ENCODE measurements at places on chromosomes 12 and 14.
A peak's percentile ranks its signal among the peaks of the same experiment; 100 is the strongest.

- DNase-seq: no peak
Observed at GRCh38 chr12:92469837-92470236, 233.0 kb upstream of the PLEKHG7 start.

DNA sequence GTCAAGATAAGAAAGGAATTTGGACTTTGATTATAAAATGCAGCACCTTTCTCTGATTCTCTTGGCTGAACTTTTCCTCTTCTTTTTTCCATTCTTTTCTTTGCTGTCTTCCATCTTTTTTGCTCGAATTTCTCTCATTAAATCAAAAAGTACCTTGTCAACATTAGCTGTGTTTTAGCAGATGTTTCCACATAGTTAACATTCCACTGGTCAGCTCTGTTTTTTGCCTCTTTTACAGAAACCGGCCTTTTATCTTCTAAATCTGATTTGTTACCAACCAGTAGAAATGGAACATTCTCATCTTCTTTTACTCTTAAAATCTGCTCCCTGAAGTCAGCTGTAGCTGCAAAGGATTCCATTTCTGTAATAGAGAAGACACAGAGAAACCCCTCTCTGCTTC, 71.1 kb upstream of the SYT1 start:
- DNase-seq: no peak

DNA sequence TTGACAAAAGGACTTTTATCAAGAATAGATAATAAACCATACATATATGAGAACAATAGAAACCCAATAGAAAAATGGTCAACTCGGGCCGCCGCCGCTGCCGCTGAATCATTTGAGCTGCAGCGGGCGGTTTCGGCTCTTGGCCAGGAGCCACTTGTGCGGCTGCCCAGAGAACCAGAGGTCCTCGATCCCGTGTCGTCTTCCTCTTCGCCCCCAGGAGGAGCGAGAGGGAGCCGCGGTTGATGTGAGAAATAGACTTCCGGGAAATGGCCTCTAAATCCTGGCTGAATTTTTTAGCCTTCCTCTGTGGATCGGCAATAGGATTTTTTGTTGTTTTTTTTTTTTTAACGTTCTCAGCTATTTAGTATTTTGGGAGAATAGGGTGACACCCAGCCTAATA, 44.8 kb downstream of the CPSF6 start:
- DNase-seq: peak; percentile 62

DNA sequence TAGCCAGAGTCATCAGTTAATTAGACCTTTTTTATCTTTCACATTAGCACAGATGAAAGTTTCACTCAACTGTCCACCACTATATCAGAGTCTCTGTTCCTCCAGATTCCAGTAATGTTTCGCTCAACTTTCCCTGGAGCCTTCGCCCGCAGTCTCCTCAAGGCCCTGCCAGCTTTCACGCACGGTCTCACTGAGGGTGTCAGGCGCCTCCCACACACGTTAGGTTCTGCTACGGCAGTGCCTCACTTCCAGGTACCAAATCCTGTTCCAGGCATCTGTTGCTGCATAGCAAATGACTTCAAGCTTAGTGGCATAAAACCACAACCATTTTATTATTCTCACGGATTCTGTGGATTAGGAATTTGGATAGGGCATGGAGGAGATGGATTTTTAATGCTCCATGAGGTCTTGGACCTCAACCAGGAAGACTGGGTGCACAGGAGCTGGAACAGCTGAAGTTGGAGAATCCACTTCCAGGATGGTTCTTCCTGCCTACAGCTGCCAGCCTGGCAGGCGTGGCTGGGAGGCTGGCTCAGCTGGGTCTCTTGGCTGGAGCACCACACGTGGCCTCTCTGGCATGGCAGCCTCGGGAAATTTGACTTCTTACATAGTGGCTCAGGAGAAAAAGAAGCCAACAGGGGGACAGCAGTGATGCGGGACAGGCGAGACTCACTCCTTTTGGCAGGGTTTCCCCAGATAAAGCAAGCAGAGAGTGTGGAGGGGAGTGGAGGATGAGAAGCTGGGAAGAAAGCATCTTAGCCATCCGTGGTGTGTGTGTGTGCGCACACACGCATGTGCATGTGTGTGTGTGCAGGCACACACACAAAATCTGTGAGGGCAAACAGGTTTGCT, 21.3 kb upstream of the BCDIN3D start:
- no peak for DNase-seq

DNA sequence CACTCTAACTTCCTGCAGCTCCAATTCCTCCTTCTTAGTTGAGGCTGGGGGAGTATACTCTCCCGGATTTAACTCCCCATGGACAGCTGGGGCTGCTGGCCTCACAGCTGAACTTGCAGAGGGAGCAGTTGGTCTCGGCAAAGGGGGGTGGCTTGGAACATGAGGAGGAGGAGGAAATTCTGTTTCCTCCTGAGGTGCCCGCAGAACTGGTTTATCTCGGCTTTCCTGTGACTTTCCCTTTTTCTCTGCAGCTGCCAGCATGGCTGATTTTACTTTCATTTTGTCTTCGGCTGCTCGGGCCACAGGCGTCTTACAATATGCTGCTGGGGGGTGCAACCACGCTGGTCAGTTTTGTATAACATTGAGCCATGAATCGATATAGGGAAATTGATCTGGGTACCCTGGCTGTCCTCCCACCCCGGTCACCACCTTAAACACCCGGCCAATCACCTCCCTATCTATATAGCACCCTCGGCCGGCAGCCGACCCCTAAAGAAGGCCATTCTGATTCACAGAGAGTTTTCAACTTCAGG, 1317.6 kb downstream of the TMEM121 start:
- peak; percentile 3 for DNase-seq

- DNase-seq: no peak
Observed at GRCh38 chr14:92224358-92224954, 98.5 kb upstream of the SLC24A4 start.

DNA sequence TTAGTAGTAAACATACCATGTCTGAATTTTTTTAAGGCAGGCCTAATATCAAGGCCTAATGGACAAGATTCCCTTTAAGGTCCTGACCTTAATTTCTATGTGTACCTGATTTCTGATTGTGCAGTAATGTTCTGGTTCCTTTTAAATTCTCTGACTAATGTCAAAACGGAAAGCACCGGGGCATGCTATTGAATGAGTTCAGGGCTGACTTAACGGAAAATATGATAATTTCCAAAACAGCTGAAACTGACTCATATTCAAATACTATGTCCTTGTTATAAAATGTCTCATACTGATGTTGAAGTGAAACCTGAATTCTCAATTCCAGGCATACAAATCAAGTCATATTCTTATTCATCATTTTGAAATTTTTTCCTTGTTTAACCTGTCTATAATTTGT, 6.7 kb downstream of the TAS2R43 start:
- no peak for DNase-seq

DNA sequence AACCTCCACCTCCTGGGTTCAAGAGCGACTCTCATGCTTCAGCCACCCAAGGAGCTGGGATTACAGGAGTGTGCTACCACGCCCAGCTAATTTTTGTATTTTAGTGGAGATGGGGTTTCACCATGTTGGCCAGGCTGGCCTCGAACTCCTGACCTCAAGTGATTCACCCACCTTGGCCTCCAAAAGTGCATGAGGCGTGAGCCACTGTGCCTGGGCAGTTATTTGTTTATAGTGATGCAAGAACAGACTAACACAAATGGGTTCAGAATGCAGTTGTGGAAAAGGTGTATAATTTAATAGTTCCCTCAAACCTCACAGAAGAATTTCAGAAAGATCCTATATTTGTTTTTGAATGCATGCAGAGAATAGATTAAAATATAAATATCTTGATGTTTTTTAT, 447.1 kb downstream of the ZFP36L1 start:
- no peak for DNase-seq

- peak; percentile 80 for DNase-seq
Observed at GRCh38 chr12:68932128-68932960, 627 bp downstream of the CPM start.

- no peak for DNase-seq
Observed at GRCh38 chr14:68145539-68145938, 326.0 kb downstream of the RAD51B start.

DNA sequence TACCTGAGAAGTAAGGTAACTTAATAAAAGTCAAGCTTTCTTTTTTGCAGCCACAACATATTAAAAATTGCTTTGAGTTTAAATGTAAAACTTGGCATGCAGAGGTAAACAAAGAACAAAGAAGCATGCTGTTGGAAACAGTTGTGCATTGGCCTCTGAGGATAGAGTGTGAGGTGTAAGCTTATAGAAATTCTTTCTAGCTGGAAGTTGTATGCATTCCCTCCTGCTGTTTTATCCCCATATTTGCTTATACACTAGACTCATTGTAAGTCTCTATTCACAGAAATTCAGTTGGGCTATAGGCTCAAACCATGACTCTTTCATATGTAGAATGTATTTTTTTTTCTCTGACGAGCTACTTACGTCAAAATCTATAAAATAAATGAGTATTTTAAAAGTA, 316.3 kb downstream of the SLC6A15 start:
- no peak for DNase-seq

DNA sequence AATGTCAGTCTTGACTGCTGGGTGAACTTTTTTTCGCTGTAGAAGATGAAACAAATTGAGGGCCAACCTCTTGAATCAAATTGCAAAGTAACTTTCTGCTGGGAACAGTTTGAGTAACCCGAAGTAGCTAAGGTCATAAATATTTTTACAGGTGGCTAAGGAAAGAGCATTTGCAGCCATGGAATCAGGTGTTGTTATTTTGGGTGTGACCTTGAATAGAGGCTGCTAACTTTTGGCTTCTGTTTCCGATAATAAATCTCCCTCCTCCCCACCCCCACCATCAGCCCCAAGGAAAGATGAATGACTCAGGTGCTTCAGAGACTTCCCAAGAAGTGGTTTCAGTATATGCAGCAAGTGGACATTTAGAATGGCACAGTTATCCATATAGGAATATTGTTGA, 571.7 kb downstream of the DIO2 start:
- DNase-seq: no peak

DNA sequence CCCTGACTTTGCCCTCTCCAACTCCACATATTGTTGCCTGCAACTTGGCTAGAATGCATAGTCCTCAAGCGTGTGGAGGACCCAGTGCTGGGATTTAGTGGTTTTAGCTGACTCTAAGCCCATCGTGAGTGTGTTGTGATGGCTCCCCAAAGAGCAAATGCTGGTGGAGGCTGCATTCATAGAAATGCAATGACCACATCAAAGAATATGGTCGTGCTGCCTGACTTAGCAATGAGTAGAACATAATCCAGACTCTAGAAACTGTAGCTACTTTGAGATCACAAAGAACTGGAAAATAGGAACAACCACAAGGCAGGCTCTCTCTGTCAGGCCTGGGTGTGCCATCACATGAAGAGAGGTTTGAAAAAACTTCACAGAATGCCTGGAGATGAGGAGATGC, 1.3 kb downstream of the DYRK4 start:
- no peak for DNase-seq

DNA sequence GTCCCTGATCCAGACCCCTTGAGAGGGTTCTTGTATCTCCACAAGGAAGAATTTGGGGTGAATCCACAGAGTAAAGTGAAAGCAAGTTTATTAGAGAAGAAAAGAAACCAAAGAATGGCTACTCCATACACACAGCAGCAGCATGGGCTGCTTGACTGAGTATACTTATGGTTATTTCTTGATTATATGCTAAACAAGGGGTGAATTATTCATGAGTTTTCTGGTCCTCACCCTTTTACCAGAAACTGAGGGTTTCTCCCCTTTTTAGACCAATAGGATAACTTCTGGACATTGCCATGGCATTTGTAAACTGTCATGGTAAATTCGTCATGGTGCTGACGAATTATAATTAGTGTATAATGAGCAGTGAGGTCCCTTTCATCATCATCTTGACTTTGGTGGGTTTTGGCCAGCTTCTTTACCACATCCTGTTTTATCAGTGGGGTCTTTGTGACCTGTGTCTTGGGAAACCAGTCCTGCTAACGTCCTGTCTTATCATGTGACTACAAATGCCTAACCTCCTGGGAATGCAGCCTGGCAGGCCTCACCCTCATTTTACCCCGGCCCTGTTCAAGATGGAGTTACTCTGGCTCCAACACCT, 121.9 kb downstream of the SPTSSA start:
- no peak for DNase-seq

- DNase-seq: no peak
Observed at GRCh38 chr12:75657831-75658230, 146.4 kb upstream of the KRR1 start.

DNA sequence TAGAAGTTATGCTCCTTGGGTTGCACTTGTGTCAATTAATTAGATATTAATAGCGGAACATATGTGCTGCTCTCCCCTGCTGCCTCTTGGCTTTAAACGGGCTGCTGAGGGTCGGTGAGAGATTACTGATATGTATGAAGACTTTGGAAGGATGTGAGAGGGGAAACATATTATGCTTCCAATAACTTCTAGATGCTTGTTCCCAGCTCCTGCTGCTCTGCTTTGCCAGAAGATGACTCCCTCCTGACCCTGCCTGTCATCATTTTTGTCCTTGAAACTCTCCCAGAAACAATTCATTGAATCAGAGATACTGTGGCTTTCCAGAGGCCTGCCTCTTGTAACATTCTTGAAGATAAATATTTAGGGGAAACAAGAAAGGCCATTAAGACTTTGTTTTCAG, 300.1 kb upstream of the STXBP6 start:
- DNase-seq: no peak

- no peak for DNase-seq
Observed at GRCh38 chr12:41635626-41636364, 447.7 kb downstream of the PDZRN4 start.

GRCh38 chr12:96409731-96410130, 9.5 kb upstream of the CDK17 start:
- DNase-seq: no peak

- no peak for DNase-seq
Observed at GRCh38 chr12:71721783-71722505, 32.7 kb upstream of the RAB21 start.

DNA sequence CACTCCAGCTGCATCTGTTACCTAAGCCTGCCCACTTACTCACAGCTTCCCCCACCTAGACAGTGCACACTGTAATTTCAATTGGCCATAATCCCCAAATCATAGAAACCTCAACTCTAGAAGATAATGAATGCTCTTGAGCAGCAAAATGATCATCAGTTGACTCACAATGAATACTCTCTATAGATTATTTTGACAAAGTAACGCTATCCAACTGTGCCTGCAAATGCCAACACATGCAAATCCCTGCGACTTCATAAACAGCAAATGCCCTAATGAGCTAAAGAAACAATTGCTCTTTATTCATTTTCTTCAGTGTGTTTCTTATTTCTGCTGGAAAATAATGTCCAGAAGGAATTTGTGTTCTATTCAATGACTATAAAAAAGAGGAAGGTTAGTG, 319.5 kb downstream of the PAWR start:
- DNase-seq: no peak

DNA sequence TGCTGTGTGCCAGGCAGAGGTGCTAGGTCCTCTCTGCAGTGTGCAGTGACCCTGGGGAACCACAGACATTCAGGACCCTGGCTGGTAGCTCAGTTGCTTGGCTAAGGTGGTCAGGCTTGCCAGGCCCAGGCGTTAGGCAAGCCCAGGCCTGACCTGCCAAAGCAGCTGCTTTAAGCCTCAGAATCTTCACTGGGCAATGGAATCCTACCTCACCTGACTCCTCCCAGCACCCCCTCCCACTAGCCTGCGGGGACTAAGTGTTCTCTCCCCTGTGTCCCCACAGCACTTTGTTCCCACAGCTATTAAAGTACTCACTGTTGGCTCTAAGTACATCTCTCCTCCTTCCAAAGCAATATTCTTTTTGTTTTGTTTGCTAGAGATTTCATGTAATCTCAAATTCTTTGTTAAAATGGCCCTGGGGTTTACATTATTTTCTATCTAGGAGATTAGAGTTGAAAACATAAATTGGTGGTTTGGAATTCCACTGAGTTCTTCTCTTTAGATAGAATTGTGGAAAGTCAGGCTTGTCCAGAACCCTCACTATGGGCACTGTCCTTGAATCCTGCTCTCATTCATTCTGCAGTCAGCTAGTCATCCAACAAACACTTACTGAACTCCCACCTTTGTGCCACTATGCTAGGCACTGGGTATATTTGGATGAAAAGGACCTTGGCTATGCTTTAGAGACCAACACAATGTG, 44.4 kb downstream of the DGLUCY start:
- no peak for DNase-seq

Measured in pons (tissue), 1 donor.